Thoracic aorta (tissue), 2 donors: ENCODE measurements at places on chromosomes 1 and 21. TPM values are rescaled to one million over a fixed set of nuclear protein-coding genes. Genes with fewer than 3 reads are reported as not detected.

GRCh38 chr1:233566886-233567285 lies 47.0 kb upstream of the KCNK1 start:
- no peaks in the 10 kb centered on the region for H3K27me3 ChIP-seq
- no peaks in the 10 kb centered on the region for H3K36me3 ChIP-seq
- DNase-seq = no peak
- H3K27ac ChIP-seq = no peak overlapping the region
- H3K4me3 ChIP-seq = no peak overlapping the region

DNA sequence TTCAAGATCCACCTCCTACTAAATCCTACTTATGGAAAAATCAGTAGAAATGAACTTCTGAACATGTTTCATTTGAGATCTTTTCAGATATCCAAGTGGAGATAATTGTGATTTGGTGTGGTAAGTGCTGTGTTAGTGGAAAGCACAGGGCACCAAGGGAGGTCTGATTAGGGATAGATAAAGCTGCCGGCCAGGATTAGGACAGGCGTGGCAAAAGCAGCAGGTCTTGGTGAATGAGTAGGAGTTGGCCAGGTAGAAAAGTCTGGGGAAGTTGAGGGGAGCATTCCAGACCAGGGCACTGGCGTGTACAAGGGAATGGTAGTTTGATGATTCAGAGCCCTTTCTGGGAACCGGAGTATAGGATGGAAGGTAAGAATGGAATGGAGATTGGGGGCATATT lies 47.8 kb downstream of the AZIN2 start:
- H3K27ac ChIP-seq = no peak overlapping the region
- H3K36me3 ChIP-seq = no peaks in the 10 kb centered on the region
- DNase-seq = no peak
- no peak overlapping the region for H3K4me3 ChIP-seq

Gene CYP4B1
- total RNA-seq = 57.9 TPM

- no peaks in the 10 kb centered on the region for H3K27me3 ChIP-seq
- no peaks in the 10 kb centered on the region for H3K4me1 ChIP-seq
- DNase-seq = no peak
- no peak overlapping the region for H3K4me3 ChIP-seq
- no peak overlapping the region for H3K27ac ChIP-seq
Observed at GRCh38 chr1:210001751-210002150, 63.7 kb downstream of the SYT14 start.

- H3K4me1 ChIP-seq = peaks cover 22% of the 10 kb centered on the region
- H3K36me3 ChIP-seq = no peaks in the 10 kb centered on the region
- H3K27me3 ChIP-seq = no peaks in the 10 kb centered on the region
- no peak overlapping the region for H3K4me3 ChIP-seq
- peak overlapping the region; percentile 55 for H3K27ac ChIP-seq
- no peak for DNase-seq
Observed at GRCh38 chr1:32755810-32756159, 53.2 kb upstream of the SYNC start.
